ENCODE measurements at places on chromosomes 3 and 15. TPM values are rescaled to one million over a fixed set of nuclear protein-coding genes. Genes with fewer than 3 reads are reported as not detected.

The SLC28A2 gene
- polyA plus RNA-seq, result not detected

The CGNL1 gene
- 3.8 TPM for polyA plus RNA-seq

The SLC4A7 gene
- 2.2 TPM for polyA plus RNA-seq

The PGBD4 gene
- polyA plus RNA-seq, result 0.91 TPM

The LMOD3 gene
- 38.6 TPM for polyA plus RNA-seq

- no peak for DNase-seq
Measured at GRCh38 chr3:141383555-141384129, 15.3 kb downstream of the ZBTB38 start.

DNA sequence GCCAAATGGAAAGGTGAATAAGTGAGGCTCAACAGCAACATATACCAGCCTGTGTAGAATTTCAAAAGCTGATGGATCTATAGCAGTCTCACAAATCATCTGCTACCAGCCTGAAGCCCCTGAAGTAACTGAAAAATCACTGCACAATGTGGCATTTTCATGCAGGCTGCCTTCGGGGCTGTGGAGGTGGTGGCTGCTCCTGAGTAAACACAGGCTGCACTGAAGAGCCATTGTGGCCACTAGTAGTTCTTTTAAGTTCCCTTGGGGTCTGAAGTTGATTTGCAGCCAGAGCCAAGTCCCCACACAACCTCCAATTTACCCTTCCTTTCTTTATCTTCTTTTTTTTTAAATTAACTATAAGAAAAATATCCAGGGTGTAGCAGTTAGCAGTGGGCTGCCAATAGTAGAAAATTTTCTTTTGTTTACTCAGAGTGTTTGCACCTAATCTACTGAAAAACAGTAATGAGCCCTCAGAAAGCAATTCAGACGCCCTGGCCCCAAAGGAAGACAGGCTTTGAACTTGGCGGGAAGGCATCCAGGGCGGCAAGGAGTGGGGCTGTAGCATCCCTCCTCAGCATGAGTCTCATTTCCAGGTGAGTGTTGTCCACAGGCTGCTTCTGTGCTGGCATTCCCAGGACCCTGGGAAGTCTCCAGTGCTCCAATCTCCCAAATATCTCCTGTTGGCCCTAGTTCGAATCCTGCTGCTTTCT is 13.3 kb upstream of the SUSD5 start:
- no peak for DNase-seq

DNA sequence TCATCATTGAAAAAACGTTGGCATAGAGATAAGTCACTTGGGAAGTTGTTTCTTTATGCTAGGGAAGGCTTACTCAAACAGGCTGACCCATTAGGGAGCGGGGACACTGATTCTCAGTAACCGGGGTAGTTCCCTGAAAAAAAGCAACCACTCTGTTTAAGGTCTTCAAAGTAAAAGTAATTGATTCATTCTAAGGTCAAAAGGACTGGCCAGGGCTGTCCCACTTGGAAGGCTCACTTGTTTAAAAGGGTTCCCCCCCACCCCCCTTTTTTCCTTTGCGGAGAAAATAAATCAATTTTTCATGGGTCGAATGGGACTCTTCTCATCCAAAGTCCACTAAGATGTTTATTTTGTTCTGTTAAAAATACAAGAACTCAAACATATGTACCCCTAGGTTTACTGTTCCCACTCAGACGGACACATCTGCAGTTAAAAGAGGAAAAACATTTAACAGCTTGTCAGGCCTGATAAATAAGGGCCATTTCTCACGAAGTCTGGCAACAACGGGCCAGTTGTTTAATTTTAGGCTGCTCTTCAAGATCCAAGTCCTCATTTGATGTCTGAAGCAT is 53.0 kb downstream of the ARHGEF3 start:
- no peak for DNase-seq

- DNase-seq, result no peak
Measured at GRCh38 chr15:95249524-95249923, 1018.2 kb downstream of the MCTP2 start.

GRCh38 chr15:70741107-70741531 is 22.2 kb downstream of the UACA start:
- peak; percentile 82 for DNase-seq

DNA sequence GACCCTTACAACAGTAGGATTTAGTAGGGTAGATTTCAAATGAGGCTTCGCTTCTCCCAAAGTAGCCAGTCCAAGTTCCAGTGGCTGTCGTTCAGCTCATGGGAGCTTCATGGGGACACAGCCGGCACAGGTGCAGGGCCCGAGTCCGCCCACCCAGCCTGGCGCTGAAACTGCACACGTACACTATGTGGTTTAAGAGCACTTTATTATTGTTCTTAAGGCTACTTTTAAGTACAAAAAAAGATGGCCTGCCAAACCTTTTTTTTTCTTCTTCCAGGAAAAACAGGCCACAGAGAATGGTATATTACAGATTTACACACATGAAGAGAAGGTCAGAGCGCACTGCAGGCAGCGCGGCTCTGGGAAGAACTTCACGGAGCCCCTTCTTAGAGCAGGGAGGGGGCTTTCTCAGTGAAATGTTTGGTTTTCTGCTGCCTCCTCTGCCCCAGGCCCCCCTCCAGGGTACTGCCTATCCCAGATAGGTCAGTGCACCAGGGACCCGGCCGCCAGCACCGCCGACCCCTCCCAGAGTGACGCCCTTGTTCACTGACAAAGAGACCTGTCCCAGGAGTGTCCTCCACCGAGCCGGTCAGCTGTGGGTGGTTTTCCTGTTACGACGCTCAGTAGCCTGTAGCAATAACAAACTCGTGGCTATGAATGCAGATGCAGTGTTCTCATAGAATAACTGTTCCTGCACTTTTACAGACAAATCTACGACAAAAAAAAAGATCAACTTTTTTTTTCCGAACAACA is 87.7 kb downstream of the VGLL4 start:
- DNase-seq, result no peak

DNA sequence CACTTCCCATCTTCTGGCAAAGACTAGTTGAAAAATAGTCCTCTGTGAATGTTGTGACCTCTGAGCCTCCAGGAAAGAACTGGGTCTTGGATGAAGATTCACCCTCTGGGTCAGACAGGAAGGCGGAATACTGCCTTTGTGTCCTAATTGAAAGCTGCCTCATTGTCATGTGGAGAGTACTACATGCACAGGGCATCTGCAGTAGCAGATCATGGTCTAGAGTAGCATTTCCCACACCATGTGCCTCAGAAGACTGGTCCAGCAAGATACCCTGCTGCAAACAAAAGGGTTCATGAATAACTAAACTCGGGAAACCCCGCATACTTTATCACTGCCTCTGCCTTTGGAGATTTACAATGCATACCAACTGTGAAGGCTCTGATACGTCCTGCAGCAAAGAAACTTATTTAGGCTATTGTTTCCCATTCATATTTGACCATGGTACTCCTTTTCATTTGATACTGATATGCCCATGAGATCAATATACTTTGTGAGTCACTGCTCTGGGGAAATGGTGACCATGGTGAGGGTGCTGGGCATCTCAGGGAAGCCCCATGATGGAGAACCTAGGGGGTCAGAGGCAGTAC is 22.7 kb downstream of the IRAK2 start:
- DNase-seq, result no peak

GRCh38 chr3:43688245-43688650 is 2.5 kb upstream of the ABHD5 start:
- no peak for DNase-seq

DNA sequence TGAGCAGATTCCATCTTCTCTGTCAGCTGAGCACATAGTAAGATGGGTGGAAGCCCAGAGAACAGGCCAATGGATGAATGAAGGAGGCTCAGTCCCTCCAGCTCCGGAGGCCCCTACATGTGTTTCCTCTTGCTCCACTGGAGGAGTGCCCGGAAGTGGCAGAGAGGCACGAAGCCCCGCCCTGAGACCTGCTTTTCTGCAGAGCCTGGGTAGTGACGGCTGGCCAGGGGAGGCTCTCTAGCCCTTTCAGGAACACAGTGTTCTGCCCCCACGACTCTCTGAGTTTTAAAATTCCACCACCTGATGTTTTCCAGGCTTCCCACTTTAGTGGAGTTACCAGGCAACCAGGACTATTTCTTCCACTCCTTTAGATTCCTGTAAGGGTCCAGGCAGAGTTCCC is 149.4 kb upstream of the SLC6A11 start:
- peak; percentile 79 for DNase-seq

DNA sequence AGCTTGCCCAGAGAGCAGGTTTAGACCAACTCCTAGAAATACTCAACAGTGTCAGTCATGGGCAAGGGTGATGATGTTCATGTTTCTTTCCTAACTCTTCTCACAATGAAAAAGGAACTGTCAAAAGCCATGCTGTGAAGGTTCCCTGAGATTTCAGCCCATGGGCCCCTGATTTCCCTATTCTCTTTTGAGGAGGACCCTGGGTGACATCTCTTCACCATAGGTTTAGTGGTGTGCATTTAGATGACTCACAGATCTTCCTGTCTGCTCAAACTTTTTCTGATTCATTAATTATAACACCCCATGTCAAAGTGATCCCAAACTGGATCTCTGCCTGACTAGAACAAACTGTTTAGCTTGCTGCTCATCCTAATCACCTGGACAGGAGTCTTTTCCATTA is 108.0 kb downstream of the BBX start:
- no peak for DNase-seq

- DNase-seq, result no peak
Measured at GRCh38 chr15:52134502-52135144, 22.0 kb upstream of the BCL2L10 start.

- no peak for DNase-seq
Measured at GRCh38 chr3:29686889-29687592, 406.2 kb downstream of the RBMS3 start.

- DNase-seq, result no peak
Measured at GRCh38 chr3:148998297-148998696, 7.0 kb downstream of the GYG1 start.

- DNase-seq, result peak; percentile 59
Measured at GRCh38 chr3:126245811-126246727, 65.7 kb upstream of the ALDH1L1 start.

All from heart left ventricle (tissue), 16 donors.